Foreskin keratinocyte (primary cell): ENCODE measurements at places on chromosomes 1 and 21. TPM values are rescaled to one million over a fixed set of nuclear protein-coding genes. Genes with fewer than 3 reads are reported as not detected.

- DNase-seq, result peak; percentile 89
These were observed 51.0 kb downstream of the SMYD2 start for GRCh38 chr1:214331827-214332423.

- no peak for DNase-seq
These were observed 1.1 kb downstream of the RGS16 start for GRCh38 chr1:182602935-182603645.

FNDC5 gene
- not detected in 2 replicates for total RNA-seq

DNA sequence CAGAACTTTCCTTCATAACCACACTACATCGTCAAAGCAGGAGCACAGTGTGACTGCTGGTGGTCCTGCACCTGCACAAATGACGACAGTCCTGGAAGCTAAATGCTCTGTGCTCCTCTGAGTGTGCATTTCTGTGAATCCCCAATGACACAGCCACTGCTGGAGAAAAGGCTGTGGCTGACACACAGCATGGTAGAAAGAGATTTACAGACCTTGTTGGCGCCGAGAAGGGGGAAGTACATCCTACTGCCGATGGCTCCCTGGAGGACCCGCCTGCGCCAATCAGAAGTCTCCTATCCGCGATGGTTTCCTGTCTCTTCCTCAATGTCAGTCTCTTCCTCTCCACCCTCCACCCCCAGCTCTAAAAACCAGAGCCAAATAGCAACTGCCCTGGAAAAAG, 115.4 kb upstream of the RAB4A start:
- DNase-seq, result no peak

DNA sequence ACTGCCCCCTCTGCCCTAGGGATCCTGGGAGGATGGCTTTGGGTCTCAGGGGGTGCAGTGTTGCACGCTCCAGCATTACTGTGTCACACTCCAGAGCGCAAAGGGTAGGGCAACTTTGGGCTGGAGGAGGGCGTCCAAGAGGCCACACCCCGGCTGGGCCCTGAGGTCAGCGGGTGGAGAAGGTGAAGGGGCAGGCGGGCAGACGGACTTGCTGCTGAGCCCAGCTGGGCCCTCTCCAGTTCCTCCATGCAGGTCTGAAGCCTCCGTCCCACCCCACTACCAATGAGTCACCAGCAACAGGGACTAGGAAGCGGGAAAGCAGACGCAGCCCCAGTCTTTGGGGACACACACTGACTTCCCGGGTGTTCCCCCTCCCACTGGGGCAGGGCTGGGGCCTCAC, 116.0 kb downstream of the CASZ1 start:
- DNase-seq, result no peak

- peak; percentile 100 for DNase-seq
These were observed 78.7 kb downstream of the FGGY start for GRCh38 chr1:59375321-59376220.

GRCh38 chr1:214136324-214136919, 144.5 kb upstream of the SMYD2 start:
- no peak for DNase-seq

KPRP gene
- 0.46 and 0.78 TPM in 2 replicates for total RNA-seq

BTBD8 gene
- total RNA-seq, result 1.4 and 2.4 TPM in 2 replicates

GRCh38 chr1:10440794-10441193, 9.0 kb upstream of the CORT start:
- DNase-seq, result no peak

TSPEAR gene
- total RNA-seq, result not detected in 2 replicates

DNA sequence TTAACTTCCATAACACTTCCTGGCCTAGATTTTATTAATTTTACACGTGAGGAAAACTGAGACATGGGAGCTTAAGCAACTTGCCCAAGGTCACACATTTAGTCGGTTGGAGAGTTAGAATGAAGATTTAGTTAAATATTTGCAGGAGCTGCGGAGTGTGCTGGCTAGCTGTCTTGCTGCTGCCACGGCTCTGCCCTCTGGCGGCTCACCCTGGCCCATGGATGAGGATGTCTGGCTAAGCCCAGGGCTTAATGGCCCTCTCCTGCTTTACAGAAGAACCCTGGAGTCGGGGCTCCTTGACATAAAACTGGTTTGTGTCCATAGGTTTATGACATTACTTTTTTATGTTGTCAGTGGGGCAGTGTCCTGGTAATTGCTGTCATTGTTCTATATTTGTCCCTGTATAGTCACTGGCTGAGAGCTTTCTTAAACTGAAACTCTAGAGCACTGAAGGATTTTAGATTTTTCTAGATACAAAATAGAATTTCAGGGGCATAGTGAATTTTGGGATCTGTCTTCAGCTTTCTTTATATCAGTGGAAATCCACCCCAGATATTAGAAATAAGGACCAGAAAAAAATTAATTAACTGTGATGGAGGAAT, 88.9 kb upstream of the WLS start:
- no peak for DNase-seq

LRRC39 gene
- 0.11 TPM in 1 of 2 replicates, not detected in the other for total RNA-seq

CFAP107 gene
- not detected in 2 replicates for total RNA-seq

GRCh38 chr1:114757455-114758255, at the start of gene CSDE1:
TSS of gene CSDE1 (minus strand) at chr1:114757984. CDS start at chr1:114739890, 18,094 bp downstream.
- DNase-seq, result peak; percentile 89

ASAP3 gene
- 8.8 and 10.6 TPM in 2 replicates for total RNA-seq

DNA sequence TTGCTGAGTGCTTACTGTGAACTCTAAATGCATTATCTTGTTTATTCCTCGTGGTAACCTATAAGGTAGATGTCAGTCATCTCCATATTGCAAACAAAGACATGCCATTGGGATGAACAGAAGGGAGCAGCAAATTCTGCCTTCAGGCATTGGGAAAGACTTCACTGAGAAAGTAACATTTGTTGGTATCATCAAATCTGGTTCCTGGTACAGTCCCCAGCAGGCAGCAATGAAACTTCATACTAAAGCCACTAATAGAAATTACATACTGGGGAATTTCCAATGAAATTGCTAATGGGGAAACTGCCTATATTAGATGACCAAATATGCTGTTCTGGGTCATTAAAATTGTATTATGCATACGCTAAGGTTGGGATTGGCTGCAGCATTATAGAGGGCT, 47.3 kb upstream of the ST6GALNAC5 start:
- DNase-seq, result no peak

GRCh38 chr1:240174734-240175133, 83.1 kb downstream of the FMN2 start:
- no peak for DNase-seq

OR2T34 gene
- not detected in 2 replicates for total RNA-seq

CD58 gene
- 14.4 and 14.5 TPM in 2 replicates for total RNA-seq

DNA sequence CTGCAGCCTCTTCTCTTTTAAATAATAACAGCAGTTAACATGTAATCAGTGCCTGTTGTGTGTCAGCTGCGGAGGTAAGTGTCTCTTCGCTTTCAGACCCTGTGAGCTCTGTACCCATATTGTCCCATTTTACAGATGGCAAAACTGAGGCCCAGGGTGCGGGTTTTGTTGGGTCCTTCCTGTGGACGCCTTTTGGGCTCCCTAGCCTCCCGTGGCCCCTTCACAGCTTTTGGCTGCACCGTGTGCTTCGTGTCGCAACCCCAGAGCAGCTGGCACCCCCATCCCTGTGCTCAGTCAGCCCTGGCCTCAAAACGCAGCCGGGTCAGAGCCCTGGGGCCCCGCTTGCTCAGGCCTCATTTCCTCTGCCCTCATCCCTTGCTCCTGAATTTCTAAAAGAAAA, 53.8 kb downstream of the TLR5 start:
- DNase-seq, result no peak

LIN28A gene
- total RNA-seq, result not detected in 2 replicates

HUNK gene
- total RNA-seq, result 0.17 and 0.42 TPM in 2 replicates

DNA sequence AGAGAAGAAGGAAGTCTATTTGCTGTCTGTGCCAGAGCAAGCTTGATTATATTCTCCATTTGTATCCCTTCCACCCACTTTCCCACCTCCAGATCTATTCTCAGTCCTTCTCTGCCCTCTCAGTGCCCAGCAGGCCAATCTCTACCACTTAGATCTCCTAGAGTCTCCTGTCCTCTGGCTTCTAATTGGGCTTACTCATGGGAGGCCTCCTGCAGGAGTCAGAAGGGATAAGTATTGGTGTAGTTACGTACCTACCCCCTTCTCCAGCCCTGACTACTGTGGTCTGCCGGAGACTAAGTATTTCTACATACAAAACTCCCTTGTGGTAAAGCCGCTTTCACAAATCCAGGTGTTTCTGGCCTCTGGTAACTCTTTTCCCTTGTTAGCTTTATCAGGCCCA, 221.2 kb downstream of the PTGER3 start:
- DNase-seq, result no peak

DNA sequence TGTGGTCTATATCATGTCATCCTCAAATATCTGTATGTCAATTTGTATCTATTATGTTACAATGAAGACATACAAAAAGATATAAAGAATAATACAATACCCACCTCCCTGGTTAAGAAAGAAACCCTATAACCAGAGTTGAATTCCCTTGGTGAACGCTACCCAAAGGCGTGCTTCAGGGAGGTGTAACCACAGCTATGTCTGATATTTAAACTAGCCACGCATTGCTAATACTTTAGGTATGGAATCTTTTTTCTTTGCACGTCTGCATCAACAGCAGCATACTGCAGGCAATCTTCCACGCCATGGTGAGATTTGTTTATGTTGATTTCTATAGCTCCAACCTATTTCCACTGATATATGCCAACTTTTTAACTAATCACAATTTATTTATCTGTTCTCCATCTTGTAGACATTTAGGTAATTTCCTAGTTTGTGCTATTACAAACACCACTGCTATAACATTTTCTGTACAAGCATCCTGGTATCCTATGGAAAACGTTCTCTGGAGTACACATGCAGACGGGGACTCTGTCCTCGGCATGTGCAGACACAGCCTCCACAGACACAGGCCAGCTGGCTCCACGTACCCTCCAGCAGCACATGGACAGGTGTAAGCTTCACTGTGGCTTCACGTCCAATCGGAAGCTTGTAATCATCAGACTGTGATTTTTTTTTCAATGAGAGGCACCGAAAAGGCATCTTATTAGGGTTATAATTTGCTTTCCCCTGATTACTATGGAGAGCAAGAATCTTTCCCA, 58.5 kb downstream of the HSF2BP start:
- DNase-seq, result peak; percentile 97

PCP4 gene
- total RNA-seq, result not detected in 2 replicates

DNA sequence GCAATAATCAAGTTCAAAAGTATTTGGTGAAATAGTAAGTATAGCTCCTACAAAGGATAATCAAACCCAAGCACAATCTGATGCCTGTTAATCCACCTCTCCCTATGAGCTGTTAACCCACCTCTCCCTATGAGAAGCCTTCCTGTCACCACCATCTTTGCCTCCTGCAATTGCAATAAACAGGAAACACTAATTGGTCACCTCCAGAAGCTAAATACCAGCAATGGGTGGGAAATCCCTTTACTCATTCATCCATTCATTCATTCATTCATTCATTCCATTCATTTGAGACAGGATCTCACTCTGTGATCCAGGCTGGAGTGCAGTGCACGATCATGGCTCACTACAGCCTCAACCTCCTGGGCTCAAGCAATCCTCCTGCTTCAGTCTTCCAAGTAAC, 132.8 kb downstream of the RERE start:
- no peak for DNase-seq

LCE6A gene
- 0.18 TPM in 1 of 2 replicates, not detected in the other for total RNA-seq

- no peak for DNase-seq
These were observed 83.1 kb downstream of the ESRRG start for GRCh38 chr1:216640100-216640499.

DIRAS3 gene
- total RNA-seq, result 0.11 and 0.24 TPM in 2 replicates

GRCh38 chr1:11772458-11772857, 10.5 kb downstream of the C1orf167 start:
- no peak for DNase-seq

DNA sequence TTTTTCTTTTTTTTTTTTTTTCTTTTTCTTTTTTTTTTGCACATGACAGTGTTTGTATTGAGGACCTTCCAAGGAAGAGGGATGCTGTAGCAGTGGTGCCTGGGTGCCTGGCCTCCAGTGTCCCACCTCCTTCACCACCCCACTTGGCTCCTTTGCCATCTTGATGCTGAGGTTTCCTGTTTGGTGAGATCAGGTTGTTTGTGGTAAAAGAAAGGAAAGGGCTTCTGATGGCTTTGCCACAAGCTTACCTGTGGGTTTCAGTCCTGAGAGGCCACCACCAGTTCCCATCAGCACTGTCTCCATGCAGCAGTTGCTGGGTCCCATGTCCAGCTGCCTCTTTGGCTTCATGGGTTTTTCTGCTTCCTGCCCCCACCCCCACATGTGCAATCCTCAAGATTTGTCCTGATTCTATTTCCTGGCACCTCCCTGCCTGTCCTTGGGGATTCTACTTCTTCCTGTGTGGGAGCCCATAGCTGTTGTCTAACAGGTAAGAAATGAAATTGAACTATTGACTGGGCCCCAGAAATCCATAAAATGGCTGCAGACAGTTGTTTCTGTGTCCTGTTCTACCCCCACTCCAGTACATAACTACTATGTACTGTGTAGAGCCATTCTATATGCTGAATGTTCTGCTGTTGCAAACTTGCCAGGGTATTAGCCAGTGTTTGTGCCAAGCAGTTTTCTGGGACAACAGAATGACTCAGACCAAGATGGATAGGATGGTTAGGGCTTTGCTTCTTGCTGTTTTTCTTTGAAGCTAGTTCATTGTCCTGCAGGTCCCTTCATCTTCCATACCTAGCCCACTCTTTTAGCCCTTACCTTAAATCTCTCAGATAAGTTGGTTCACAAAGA, 4.2 kb upstream of the CCDC28B start:
- DNase-seq, result no peak

DNA sequence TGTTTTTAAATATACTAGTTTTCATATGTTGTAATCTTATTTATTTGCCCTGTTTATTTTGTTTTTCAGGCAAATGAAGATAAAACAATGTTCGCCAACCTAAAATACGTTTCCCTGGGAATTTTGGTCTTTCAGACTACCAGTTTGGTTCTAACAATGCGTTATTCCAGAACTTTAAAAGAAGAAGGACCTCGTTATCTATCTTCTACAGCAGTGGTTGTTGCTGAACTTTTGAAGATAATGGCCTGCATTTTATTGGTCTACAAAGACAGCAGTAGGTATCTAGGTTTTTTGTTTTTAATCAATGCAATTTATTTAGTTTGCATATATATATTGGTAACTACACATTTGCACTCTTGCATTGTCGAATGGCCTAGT, 23.7 kb downstream of the SLC35A3 start:
- DNase-seq, result no peak

- no peak for DNase-seq
These were observed 139.5 kb downstream of the GLIS1 start for GRCh38 chr1:53599481-53599880.

ATP6V1G3 gene
- not detected in 2 replicates for total RNA-seq
